ENCODE measurements at places on chromosomes 16 and 17.
A peak's percentile ranks its signal among the peaks of the same experiment; 100 is the strongest.

GRCh38 chr17:47776330-47777197 is 43.5 kb downstream of the TBX21 start:
- ATAC-seq = peak; percentile 90

DNA sequence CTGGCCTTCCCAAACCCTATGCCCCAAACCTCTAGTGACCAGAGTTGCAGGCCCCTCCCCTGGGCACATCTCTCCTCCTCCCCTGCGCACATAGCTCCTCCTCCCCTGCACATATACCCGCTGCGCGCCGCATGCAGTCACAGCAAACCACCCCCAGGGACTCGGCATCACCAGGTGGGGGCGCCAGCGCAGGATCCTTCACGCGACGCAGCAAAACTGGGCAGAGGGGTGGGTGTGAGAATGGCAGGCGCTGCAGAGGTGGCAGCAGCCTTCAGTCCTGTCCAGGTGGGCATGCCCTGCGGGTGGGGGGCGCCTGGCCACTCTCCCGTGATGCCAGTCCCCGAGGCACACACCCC is 5.6 kb downstream of the CORO6 start:
- peak; percentile 79 for ATAC-seq

DNA sequence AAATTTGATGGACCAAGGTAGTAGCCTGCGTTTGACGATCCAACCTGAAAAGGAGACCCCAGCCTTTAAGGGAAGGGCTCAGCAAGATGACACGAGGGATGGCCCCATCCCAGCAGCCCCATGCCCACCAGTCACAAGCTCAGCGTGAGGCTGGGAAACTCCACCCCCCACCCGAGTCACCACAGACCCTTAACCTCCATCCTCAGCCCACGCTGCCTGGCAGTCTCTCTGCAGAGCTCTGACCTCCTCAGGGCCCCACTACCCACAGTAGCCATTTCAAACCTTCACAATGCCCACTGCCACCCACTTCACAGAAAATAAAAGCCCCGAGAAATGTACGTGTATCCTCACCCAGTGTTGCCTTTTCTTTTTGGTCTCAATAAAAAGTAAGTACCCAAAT is 18.7 kb downstream of the USP36 start:
- no peak for ATAC-seq

DNA sequence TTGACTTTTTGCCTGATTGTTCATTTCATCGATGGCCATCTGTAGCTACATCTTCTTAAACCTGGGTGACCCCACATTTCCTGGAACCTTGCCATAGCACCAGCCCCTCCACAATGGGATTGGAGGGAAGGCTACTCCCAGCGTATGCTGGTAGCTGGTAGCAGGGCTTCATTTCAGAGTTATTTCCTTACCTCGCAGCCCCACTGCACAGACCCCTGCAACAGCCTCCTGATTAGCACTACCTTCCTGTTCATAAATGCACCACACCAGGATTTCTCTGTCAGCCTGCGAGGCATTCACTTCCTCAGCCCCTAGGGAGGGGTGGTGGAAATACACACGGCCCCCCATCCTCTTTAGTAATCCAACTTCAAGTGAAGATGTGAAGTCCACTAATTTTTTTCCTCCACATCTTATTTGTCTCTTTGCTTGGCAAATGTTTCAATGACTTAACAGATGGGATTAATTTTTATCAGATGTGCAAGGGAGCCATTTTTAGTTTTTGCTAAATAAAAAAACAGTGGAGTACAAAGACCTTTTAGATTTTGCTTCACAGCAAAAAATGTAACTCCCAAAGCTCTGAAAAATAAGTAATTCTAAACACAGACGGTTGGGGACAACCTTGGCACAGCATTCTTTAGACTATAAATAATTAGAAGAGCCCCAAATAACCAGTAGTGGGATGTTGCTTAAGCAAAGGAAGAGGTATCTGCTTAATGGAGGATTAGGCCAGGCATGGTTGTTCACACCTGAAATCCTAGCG is 76.6 kb downstream of the CLEC16A start:
- no peak for ATAC-seq

GRCh38 chr17:8463099-8463498 is 27.4 kb downstream of the NDEL1 start:
- ATAC-seq = no peak

GRCh38 chr16:77596261-77596660 is 126.1 kb upstream of the NUDT7 start:
- ATAC-seq = no peak

DNA sequence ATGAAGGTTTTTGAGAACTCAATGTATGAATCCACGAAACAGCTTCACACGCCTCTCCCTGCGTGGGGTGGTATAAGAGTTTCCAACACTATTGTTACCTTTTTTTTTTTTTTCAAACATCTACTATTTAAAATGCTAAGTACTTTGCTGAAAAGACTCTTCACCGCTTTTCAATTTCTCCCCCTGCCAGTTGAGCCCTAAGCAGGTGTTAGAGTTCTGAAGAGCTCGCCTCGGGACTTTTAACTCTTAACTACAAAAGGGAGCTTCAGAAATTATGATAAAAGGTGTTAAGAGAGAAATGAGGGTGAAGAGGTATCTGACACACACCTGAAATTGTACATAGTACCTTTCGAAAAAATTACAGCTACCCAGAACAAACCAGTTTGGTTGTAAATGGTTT is 20.9 kb upstream of the PSMD7 start:
- ATAC-seq = no peak

DNA sequence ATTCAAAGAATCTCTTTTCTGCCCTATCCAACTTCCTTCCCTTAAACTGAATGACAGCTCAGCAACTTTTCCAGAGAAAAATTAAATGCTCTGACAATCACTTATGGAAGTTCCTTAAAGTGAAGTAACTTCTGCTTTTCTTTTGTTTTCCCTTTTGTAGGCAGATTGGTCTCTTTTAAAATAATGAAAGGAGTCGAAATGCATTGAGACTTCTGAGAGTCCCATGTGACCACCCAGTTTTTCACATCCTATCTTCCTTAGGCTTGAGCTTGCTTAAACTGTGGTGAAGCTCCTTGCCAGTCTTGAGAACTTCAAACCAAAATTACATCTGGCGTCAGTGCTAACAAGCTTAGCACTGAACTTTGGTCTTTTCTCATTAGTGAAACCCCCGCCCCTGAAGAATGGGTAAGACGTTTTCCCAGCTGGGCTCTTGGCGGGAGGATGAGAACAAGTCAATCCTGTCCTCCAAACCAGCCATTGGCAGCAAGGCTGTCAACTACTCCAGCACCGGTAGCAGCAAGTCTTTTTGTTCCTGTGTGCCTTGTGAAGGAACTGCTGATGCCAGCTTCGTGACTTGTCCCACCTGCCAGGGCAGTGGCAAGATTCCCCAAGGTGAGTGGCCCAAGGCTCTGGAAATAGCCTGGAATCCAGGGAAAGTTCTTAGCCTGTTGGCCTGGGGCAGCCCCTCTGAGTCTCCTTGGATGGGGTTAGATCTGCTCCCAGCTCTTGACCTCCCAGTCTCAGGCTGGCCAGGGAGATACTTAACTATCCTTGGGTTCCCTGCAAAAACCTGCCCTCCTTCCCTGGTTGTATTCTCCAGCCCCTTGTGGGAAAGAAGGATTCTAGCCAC is 1.2 kb downstream of the TMEM106A start:
- ATAC-seq = no peak

DNA sequence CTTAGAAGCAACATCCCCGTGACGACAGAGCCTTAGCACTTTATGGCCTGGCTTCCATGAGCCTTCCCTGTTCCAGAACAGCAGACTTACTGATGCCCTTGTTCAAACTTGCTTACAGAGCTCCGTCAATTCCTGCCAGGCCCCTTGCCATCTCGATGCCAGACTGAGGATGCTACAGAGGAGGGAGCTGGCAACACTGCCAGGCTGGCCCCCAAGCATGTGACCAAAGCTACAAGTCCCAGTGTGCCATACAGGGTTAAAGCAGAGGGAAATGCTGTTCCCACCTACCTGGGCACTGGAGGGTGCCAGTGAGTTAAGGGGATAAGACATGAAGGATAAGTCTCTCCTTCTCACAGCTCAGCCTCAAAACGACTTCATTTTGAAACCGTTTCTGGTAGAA is 33.5 kb upstream of the SREBF1 start:
- ATAC-seq = no peak

DNA sequence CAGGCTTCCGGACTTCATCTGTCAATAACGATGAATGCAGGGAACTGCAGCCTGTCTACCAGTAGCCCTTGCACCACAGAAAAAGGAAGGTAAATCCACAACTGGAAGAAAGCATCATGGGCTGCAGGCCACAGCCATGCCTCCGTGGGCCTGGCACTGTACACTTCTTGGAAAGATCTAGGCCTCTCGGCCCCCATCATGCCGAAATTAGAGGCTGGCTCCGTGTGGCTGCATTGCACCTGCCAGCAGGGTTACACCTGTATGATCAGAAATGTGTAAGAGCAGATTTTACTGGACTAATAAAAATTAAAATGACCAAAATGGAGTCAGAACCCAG is 52.2 kb downstream of the SDK2 start:
- ATAC-seq = no peak

GRCh38 chr16:86297866-86298757 is 212.2 kb upstream of the FOXF1 start:
- ATAC-seq = no peak

DNA sequence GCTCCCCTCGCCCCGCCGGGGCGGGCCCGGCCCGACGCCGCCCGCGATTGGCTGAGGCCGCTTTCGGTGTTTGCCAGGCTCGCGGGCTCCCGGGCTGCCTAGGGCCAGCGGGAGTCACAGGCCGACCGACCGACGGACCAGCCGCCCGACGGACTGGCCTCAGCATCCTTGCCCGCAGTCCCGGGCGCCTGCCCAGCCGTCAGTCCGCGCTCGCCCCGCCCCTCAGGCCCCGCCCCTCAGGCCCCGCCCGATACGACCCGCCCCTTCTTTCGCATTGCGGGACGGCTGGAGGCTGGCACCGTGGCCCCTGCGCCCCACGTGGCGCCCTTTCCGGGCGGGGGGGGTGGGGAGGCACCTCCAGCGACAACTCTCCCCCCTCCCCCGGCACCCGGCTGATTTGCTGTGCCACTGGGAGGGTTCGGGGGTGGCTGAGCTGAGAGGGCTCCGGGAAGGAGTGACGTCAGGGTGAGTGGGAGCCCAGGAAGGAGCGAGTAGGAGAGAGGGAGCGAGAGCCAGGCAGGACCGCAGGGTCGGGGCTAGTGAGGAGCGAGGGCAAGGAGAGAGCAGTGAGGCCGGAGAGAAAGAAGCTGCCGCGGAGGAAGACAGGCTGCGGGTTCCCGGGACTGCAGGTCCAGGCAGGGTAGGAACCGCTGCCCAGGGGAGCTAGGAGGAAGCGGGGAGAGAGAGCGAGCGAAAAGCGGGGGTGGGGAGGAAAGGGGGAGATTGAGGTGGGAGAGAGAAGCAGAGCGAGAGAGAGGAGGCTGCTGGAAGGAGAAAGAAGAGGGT is at the start of gene ASPHD1:
TSS of gene ASPHD1 (plus strand) at position 387 of the 786 bp plus-strand sequence. CDS start 484 bp downstream, outside the sequence.
- peak; percentile 94 for ATAC-seq

- no peak for ATAC-seq
These were observed 44.5 kb downstream of the ANKFY1 start for GRCh38 chr17:4219241-4219640.

DNA sequence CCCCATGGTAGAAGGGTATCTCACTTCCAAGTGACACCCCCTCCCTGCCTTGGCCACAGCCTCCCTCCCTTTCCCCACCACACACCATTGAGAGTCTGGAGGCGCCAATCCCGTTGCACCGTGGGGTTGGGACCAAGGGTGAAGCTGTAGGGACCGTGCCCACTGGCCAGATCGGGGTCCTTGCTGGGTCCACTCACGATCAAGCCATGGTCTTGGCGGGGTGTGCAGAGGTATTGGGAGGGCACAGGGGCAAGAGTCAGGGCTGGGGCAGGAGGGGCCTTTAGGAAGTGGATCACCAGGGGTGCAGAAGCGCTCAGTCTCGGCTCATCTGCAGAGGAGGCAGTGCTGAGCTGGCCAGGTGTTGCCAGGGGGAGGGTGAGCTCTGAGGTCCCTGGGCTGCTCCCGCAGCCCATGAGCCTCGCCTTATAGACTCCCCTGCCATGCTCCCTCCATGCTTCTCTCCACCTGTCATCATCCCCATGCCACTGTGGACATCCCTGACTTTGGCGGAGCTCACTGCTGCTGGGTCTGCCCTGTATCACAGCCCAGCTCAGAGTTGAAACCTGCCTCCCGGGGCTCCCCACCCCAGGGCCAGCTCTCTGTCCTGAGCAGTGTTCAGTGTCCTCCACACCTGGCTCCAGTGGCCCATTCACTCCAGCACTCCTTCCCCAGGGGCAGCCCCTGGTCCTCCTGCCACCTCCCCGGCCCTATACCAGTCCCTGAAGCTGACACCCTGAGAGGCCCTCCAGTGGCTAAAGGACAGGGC is 8.3 kb downstream of the CDH16 start:
- no peak for ATAC-seq

DNA sequence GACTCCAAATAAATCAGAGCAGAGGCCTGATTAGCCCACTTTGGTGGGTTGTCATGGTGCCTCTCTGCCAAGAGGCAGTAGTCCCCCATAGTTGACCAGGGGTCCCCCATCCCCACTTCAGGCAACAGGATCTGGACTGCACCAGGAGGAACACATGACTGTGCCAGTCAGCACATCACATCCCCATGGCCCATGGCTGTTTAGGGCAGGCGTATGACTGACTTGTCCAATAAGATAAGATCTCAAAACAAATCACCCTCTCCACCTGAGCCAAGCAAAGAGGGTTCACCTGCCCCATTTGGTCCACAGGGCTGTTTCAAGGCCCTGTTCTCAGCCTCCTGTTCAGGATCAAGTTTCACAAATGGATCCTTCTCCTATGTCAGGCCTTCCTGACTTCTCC is 93.3 kb downstream of the C16orf78 start:
- ATAC-seq = no peak

GRCh38 chr16:31138621-31139578 is 3.4 kb upstream of the PRSS8 start:
- ATAC-seq = no peak
